Endodermal cell (in vitro differentiated cells): ENCODE measurements at places on chromosomes 13 and 19.

DNA sequence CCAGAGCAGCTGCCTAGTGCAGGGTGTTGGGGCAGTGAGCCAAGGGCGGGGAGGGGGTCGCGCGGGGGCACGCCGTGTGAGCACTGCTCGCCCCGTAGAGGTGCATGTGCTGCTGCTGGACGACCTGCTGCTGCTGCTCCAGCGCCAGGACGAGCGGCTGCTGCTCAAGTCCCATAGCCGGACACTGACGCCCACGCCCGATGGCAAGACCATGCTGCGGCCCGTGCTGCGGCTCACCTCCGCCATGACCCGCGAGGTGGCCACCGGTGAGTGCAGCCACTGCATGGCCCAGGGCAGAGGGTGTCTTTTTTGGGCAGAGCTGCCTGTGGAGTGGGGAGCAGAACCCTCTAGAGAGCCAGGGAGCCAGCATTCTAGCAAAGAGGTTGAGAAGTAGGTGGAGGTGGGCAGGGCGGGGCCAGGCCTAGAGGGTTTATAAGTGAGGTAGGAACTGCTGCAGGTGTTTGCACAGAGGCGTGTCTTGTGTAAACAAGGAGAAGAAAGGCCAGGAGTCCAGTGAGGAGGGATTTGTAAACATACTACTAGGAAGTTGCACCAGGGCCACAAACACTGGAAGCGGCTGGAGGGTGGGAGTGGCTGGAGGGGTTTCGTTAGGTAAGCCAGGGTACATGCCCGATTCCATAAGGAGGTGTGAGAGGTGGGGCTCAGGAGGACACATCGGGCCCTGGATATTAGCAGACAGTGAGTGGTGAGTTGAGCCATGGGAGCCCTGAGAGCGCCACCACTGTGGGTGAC is 21.3 kb downstream of the ARHGEF1 start:
- no peak overlapping the region for H3K4me3 ChIP-seq
- no peaks in the 10 kb centered on the region for H3K27me3 ChIP-seq
- H3K4me1 ChIP-seq: peaks cover 2% of the 10 kb centered on the region
- H3K36me3 ChIP-seq: peaks cover 45% of the 10 kb centered on the region
- H3K27ac ChIP-seq: no peak overlapping the region
- no peak for DNase-seq

DNA sequence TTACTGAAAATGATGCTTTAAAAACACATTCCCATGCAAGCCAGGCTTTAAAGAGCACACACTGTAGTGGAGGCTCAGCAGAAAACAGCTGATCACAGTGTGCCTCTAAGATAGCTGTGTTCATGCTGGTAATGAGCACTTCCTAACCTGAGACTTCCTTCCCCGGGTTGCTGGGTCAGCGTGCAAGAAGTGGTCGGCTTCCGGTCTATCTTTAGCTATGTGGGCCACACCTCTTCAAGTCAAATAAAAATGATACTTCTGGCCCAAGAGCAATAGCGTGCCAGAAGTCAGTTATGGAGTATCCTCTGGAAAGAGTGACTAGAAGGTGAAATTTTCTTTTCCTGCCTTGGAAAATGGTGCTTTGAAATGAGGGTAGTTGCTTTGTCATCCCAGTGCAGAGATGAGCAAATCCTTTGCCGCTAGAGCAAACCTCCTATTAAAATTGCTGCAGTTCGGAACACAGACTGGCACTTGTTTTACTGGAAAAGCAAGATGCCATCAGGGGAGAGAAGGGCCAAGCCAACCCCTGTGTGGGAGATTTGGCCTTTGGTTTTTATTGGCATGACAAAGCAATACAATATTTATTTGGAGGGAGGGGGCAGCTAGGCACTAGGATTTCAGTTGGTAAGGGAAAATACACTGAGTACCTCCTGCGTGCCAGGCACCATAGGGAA is 64.2 kb downstream of the ARHGAP35 start:
- peak overlapping the region; percentile 90 for H3K27ac ChIP-seq
- no peaks in the 10 kb centered on the region for H3K4me1 ChIP-seq

DNA sequence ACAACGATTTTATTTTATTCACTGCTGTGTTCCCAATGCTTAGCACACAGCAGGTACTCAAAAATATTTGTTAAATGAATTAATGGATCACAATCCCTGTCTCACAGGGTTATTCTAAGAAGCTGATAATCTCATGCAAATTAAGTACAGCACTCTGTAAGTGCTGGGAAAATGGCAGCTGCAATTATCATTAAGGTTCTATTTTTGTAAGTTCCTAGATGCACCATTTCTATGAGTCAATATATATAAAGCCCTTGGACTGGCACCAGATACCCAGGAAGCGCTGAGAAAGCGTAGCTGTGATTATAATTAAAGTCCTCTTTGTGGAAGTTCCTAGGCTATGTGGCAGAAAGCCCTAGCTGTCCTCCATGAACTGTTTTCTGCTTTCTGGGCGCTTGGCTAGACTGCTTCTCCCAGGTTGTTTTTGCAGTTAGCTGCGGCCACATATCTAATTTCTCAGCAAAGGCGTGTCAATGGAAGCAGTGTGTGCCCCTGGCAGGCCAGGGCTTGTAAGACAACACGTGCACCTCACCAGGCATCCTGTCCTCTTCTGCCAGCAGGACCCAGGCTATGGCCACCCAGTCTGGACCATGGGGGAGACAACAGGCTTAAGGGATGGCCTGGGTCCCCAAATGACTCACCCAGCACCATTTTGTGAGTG is 5.2 kb upstream of the SRRM5 start:
- no peak overlapping the region for H3K27ac ChIP-seq
- DNase-seq: no peak
- H3K27me3 ChIP-seq: no peaks in the 10 kb centered on the region
- H3K4me1 ChIP-seq: peaks cover 5% of the 10 kb centered on the region
- peaks cover 32% of the 10 kb centered on the region for H3K36me3 ChIP-seq

GRCh38 chr19:7863157-7863970 is 10.8 kb downstream of the PRR36 start:
- peak; percentile 86 for DNase-seq
- peaks cover 73% of the 10 kb centered on the region for H3K27me3 ChIP-seq
- H3K36me3 ChIP-seq: no peaks in the 10 kb centered on the region

GRCh38 chr13:44386913-44387556 is 13.4 kb downstream of the SERP2 start:
- H3K4me3 ChIP-seq: no peak overlapping the region
- DNase-seq: no peak
- no peaks in the 10 kb centered on the region for H3K36me3 ChIP-seq
- no peaks in the 10 kb centered on the region for H3K27me3 ChIP-seq
- peak overlapping the region; percentile 5 for H3K27ac ChIP-seq

GRCh38 chr19:16457195-16457953 is 14.4 kb downstream of the EPS15L1 start:
- H3K27ac ChIP-seq: peak overlapping the region; percentile 49
- H3K4me3 ChIP-seq: no peak overlapping the region
- H3K4me1 ChIP-seq: no peaks in the 10 kb centered on the region
- H3K36me3 ChIP-seq: peaks cover 5% of the 10 kb centered on the region
- peak; percentile 67 for DNase-seq

- no peak for DNase-seq
- no peak overlapping the region for H3K4me3 ChIP-seq
- no peaks in the 10 kb centered on the region for H3K4me1 ChIP-seq
- no peaks in the 10 kb centered on the region for H3K36me3 ChIP-seq
- no peak overlapping the region for H3K27ac ChIP-seq
- H3K27me3 ChIP-seq: no peaks in the 10 kb centered on the region
Measured at GRCh38 chr19:13484166-13484565, 22.1 kb downstream of the CACNA1A start.

- H3K36me3 ChIP-seq: no peaks in the 10 kb centered on the region
- no peaks in the 10 kb centered on the region for H3K4me1 ChIP-seq
- no peak overlapping the region for H3K4me3 ChIP-seq
- H3K27ac ChIP-seq: no peak overlapping the region
Measured at GRCh38 chr13:40779049-40779448, 8.1 kb upstream of the MRPS31 start.

- H3K4me3 ChIP-seq: no peak overlapping the region
- H3K36me3 ChIP-seq: no peaks in the 10 kb centered on the region
- no peaks in the 10 kb centered on the region for H3K27me3 ChIP-seq
- H3K4me1 ChIP-seq: no peaks in the 10 kb centered on the region
Measured at GRCh38 chr13:78806457-78806856, 147.5 kb upstream of the OBI1 start.

- peaks cover 19% of the 10 kb centered on the region for H3K36me3 ChIP-seq
- peak within 1 kb of the TSS; percentile 86 for H3K27ac ChIP-seq
- H3K4me3 ChIP-seq: peak within 1 kb of the TSS; percentile 81
- no peaks in the 10 kb centered on the region for H3K4me1 ChIP-seq
Measured at GRCh38 chr19:2782936-2783780, at the start of gene SGTA. TSS of gene SGTA (minus strand) at chr19:2783273. CDS start at chr19:2769068, 14,205 bp downstream.

- peaks cover 10% of the 10 kb centered on the region for H3K27me3 ChIP-seq
- no peak overlapping the region for H3K4me3 ChIP-seq
- H3K36me3 ChIP-seq: no peaks in the 10 kb centered on the region
- no peak overlapping the region for H3K27ac ChIP-seq
Measured at GRCh38 chr19:50977626-50978025, 6.1 kb downstream of the KLK7 start.

DNA sequence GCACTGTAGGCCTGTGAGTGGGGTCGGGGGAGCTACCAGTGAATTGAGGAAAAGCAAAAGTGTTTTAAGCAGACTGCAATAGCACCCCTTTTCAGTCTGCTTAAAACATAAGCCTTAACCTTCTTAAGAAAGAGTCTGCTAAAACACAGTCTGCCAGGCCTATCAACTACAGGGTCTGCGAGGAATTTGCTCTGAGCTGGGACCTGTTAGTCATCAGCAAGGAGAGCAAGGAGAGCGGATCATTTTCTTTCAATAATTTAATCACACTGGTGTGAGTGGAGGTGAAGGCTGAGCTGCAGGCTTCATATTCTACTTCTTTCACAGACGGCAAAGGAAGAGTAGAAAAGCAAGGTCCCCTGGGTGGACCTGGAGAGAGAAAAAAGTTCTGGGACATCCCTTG is 342.7 kb downstream of the ENOX1 start:
- peaks cover 4% of the 10 kb centered on the region for H3K4me1 ChIP-seq
- no peaks in the 10 kb centered on the region for H3K27me3 ChIP-seq
- no peaks in the 10 kb centered on the region for H3K36me3 ChIP-seq
- no peak overlapping the region for H3K4me3 ChIP-seq
- no peak for DNase-seq
- no peak overlapping the region for H3K27ac ChIP-seq

DNA sequence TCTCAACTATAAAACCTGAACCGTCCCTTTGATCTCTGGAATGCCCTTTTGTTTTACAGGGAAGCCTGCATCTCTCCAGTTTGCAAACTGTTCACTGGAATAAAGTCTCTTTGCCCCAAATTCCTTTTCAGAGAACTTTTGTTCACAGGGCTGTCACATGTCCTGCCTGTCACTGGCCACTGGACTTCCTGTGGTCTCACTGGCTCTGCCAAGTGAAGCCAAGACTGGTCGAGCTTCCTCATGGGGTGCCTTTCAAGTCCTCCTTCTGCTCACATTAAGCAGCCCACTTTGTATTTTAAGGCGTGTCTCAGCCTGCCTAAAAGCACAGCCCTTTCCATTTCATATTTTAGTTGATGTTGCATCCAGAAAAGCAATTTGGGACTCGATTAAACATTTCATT is 215.7 kb downstream of the KATNAL1 start:
- no peak overlapping the region for H3K4me3 ChIP-seq
- no peaks in the 10 kb centered on the region for H3K4me1 ChIP-seq
- DNase-seq: no peak
- H3K36me3 ChIP-seq: no peaks in the 10 kb centered on the region
- H3K27ac ChIP-seq: no peak overlapping the region

- no peaks in the 10 kb centered on the region for H3K27me3 ChIP-seq
- no peaks in the 10 kb centered on the region for H3K36me3 ChIP-seq
- no peak overlapping the region for H3K4me3 ChIP-seq
Measured at GRCh38 chr13:44004878-44005277, 125.2 kb downstream of the LACC1 start.

GRCh38 chr19:9709305-9709704 is 34.4 kb upstream of the ZNF562 start:
- no peak overlapping the region for H3K27ac ChIP-seq
- DNase-seq: no peak
- no peak overlapping the region for H3K4me3 ChIP-seq
- no peaks in the 10 kb centered on the region for H3K27me3 ChIP-seq

- DNase-seq: no peak
- H3K27me3 ChIP-seq: no peaks in the 10 kb centered on the region
- no peaks in the 10 kb centered on the region for H3K36me3 ChIP-seq
- H3K4me3 ChIP-seq: no peak overlapping the region
- H3K4me1 ChIP-seq: no peaks in the 10 kb centered on the region
Measured at GRCh38 chr13:58963321-58963720, 1200.4 kb downstream of the DIAPH3 start.

DNA sequence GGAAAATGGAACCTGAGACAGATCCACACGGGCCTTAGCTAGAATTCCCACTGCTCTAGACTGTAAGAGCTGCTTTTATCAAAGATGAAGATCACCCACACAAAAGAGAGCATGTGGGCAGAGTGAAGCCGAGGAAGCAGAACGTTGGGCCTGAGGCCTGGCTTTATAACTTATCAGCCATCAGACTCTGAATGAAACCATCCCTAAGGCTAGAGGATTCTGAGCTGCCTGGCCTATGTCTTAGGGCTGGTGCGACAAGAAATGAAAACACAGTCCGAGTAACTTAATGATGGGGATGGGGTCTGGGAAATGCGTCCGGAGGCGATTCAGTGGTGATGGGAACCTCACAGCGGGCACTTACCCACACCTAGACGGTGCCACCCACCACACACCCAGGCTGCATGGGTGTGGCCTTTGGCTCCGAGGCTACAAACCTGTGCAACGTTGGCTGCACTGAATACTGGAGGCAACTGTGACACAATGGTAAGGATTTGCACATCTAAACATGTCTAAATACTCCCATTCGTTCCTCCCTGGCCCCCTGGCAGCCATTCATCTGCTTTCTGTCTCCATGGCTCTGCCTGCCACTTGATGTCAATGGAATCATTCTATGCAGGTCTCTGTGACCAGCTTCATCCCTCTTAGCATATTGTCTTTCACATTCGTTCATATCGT is 62.0 kb downstream of the SLC15A1 start:
- no peaks in the 10 kb centered on the region for H3K36me3 ChIP-seq
- H3K4me1 ChIP-seq: peaks cover 8% of the 10 kb centered on the region
- no peak for DNase-seq

- no peaks in the 10 kb centered on the region for H3K36me3 ChIP-seq
- H3K27me3 ChIP-seq: no peaks in the 10 kb centered on the region
- no peak overlapping the region for H3K4me3 ChIP-seq
- H3K4me1 ChIP-seq: no peaks in the 10 kb centered on the region
- DNase-seq: no peak
Measured at GRCh38 chr13:34681405-34681955, 260.6 kb upstream of the NBEA start.

GRCh38 chr13:109627649-109628048 is 158.7 kb downstream of the IRS2 start:
- H3K4me1 ChIP-seq: no peaks in the 10 kb centered on the region
- no peak for DNase-seq
- no peak overlapping the region for H3K27ac ChIP-seq
- no peaks in the 10 kb centered on the region for H3K27me3 ChIP-seq
- H3K36me3 ChIP-seq: no peaks in the 10 kb centered on the region
- no peak overlapping the region for H3K4me3 ChIP-seq
